Breast epithelium (tissue), 4 donors: ENCODE measurements at places on chromosomes 4 and X. TPM values are rescaled to one million over a fixed set of nuclear protein-coding genes. Genes with fewer than 3 reads are reported as not detected.
A peak's percentile ranks its signal among the peaks of the same experiment; 100 is the strongest.

DNA sequence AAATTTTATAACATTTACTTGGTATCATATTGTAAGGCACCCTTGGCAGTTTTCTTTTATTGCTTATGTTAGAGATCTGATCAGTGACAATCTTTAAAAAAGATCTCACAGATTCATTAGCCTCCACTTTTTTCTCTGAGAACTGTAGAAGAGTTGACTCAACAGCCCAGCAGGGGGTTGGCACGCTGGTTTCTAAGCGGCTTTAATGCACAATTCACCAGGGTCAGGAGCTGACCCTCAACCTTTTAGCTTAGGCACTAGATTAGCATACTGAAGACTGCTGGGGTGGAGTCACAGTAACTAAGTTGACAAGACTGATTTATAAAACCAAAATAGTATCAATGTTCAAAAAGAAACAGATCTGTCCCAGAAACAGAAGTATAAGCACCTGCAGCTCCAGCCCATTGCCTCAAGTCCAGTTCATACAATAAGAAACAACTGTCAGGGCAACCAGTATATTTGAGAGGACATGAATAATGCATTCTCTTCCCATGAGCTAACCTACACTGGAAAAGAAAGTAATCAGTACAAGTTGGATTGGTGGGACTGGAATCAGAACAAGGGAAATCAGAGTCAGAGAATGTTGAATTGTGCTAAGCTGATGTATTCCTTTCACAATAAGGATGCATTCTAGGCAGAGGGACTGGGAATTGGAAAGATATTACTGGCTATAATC is 77.6 kb downstream of the PDE5A start:
- no peaks in the 10 kb centered on the region for H3K27me3 ChIP-seq
- no peak overlapping the region for H3K4me3 ChIP-seq
- H3K4me1 ChIP-seq: no peaks in the 10 kb centered on the region
- H3K36me3 ChIP-seq: no peaks in the 10 kb centered on the region

DNA sequence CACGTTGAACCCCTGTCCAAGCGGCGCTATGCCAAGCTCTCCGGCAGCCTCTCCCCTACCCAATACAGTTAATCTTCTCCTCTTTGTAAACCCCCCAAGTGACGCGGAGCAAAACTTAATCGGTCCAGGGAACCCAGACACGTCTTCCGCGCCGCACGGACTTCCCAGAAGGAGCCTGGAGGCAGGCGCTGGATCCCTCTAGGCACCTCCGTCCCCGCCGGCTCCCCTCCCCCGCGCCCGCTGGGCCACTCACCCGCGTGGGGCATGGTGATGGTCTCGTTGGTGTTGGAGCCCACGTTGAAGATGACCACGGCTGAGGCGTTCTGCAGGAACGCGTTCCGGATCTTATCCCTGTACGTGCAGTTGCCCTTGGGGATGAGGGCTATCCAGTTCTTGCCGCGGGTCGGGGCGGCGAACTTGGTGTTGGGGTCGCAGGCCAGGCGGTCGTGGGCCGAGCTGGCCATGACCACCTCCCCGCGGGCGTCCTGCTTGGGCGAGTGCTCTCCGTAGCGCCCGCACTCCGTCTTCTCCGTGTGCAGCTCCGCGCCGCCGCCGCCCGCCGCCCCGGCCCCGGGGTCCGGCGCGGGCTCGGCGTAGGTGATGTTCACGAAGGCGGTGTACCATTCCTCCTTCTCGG is 1.1 kb downstream of the RNF150 start:
- no peak for DNase-seq
- no peaks in the 10 kb centered on the region for H3K36me3 ChIP-seq
- no peaks in the 10 kb centered on the region for H3K27me3 ChIP-seq
- peak overlapping the region; percentile 66 for H3K27ac ChIP-seq

- DNase-seq: no peak
- no peaks in the 10 kb centered on the region for H3K4me1 ChIP-seq
- H3K4me3 ChIP-seq: no peak overlapping the region
Measured at GRCh38 chr4:135670548-135670947, 1469.0 kb upstream of the PABPC4L start.

DNA sequence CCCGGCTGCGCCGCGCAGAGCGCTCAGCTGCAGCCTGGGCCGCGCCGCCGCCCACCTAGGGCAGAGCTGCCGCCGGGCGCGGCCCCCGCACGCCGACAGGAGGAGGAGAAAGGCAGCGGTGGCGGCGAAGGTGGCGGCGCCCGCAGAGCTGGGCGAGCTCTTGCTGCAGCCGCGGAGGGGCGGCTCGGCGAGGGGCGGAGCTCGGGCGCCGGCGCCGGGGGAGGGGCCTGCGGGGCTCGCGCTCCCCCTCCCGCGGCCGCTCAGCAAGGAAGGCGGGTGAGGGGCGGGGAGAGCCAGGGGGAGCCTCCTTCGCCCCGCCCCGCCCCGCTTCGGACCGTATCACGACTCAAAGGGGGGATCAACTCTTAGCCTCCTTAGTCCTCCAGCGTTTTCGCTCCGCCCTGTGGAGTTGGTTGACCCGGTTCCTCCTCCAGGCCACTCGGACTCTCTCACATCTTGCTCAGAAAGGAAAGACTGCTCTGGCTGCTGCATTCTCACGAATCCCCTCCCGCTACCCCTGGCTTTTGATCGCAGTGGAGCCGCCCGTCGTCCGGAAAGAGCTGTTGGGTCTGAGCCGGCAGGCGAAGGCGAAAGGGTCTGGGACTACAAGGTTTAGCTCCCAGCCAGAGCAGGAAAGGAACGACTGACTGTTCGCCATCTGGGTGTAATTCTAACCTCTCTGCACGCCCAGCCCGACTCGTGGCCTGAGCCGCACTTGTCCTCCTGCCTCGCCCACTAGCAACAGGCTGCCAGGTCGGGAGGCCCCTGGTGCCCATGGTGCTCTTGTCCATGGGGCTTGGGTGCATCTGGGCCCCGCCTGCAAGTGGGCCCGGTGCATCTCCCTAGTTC is at the start of gene ATP8A1:
Gene ATP8A1 (minus strand): TSS at position 162 of the 849 bp plus-strand sequence. CDS start 232 bp downstream, outside the sequence.
- H3K4me1 ChIP-seq: no peaks in the 10 kb centered on the region
- peak within 1 kb of the TSS; percentile 91 for H3K27ac ChIP-seq
- peak within 1 kb of the TSS; percentile 92 for H3K4me3 ChIP-seq
- DNase-seq: peak; percentile 86
- no peaks in the 10 kb centered on the region for H3K36me3 ChIP-seq

GRCh38 chr4:113781439-113782040 is 20.0 kb upstream of the CAMK2D start:
- no peaks in the 10 kb centered on the region for H3K27me3 ChIP-seq
- H3K4me1 ChIP-seq: no peaks in the 10 kb centered on the region
- no peak overlapping the region for H3K27ac ChIP-seq
- DNase-seq: no peak

GRCh38 chrX:100477958-100478357 is 67.9 kb upstream of the PCDH19 start:
- no peak overlapping the region for H3K27ac ChIP-seq
- H3K4me1 ChIP-seq: no peaks in the 10 kb centered on the region
- H3K36me3 ChIP-seq: no peaks in the 10 kb centered on the region
- no peak for DNase-seq

DNA sequence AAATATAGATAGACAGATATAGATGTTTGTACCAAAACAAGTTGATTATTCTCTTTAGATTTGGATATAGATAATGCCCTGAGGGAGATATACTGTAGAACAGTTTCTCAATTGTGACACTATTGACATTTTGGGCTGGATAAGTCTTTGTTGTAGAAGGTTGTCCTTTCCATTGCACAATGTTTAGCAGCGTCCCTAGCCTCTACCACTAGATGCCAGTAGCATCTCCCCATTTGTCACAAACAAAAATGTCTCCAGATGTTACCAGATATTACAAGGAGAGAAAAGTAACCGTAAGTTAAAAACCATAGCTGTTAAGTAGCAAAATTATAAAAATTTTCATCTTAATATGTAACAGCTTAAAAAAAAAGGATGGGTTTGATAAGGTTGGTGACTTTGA is 2595.3 kb downstream of the ARAP2 start:
- no peak overlapping the region for H3K27ac ChIP-seq
- H3K4me3 ChIP-seq: no peak overlapping the region
- H3K27me3 ChIP-seq: no peaks in the 10 kb centered on the region

DNA sequence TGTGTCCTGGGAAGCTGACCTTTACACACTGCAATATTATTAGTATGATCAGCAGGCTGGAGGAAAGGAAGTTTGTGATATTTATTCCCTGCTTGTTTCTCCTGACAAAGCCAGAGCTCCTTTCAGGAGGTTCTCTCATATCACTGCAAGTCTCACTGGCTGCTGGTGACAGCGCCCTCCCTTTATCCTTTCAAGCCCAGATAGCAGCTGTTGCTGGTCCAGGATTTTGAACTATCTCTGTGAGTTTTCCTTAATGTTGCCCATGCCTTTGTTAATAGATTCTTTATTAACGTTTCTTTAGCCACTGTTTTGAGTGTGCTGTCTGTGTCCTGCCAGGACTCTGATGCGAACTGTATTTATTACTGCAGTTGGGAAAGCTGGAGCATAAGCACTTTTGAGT is 518.7 kb downstream of the C4orf33 start:
- H3K36me3 ChIP-seq: no peaks in the 10 kb centered on the region
- no peak overlapping the region for H3K27ac ChIP-seq
- no peak overlapping the region for H3K4me3 ChIP-seq
- H3K27me3 ChIP-seq: no peaks in the 10 kb centered on the region

GRCh38 chrX:108167211-108167872 is 75.8 kb downstream of the ATG4A start:
- H3K27ac ChIP-seq: no peak overlapping the region
- peaks cover 32% of the 10 kb centered on the region for H3K27me3 ChIP-seq
- H3K36me3 ChIP-seq: no peaks in the 10 kb centered on the region
- no peaks in the 10 kb centered on the region for H3K4me1 ChIP-seq
- no peak overlapping the region for H3K4me3 ChIP-seq

TREX2 gene
- 1.0 TPM for total RNA-seq

GRCh38 chrX:115023139-115023538 is 5.7 kb upstream of the IL13RA2 start:
- H3K4me1 ChIP-seq: no peaks in the 10 kb centered on the region
- H3K27me3 ChIP-seq: no peaks in the 10 kb centered on the region
- no peak for DNase-seq
- H3K27ac ChIP-seq: no peak overlapping the region
- no peaks in the 10 kb centered on the region for H3K36me3 ChIP-seq
